Lung (tissue), 17 donors: ENCODE measurements at places on chromosomes 4 and X. TPM values are rescaled to one million over a fixed set of nuclear protein-coding genes. Genes with fewer than 3 reads are reported as not detected.

The SULT1B1 gene
- 4.7 TPM for total RNA-seq

The CRLF2 gene
- total RNA-seq = 1.4 TPM

The PYURF gene
- total RNA-seq = 82.0 TPM

The CFAP47 gene
- 21.0 TPM for total RNA-seq

The ITGB1BP2 gene
- 3.5 TPM for total RNA-seq

The PCDH19 gene
- 0.97 TPM for total RNA-seq

The FAM9B gene
- not detected for total RNA-seq
